CD4-positive, alpha-beta T cell treated with Interleukin-4 for 4 hours (primary cell): ENCODE measurements at places on chromosomes 2 and 18.
A peak's percentile ranks its signal among the peaks of the same experiment; 100 is the strongest.

GRCh38 chr2:236164201-236164924, 3.8 kb downstream of the GBX2 start:
- no peak for DNase-seq

- no peak for DNase-seq
Observed at GRCh38 chr2:76932550-76932949, 589.6 kb downstream of the LRRTM4 start.

- DNase-seq = no peak
Observed at GRCh38 chr2:221423210-221423804, 148.8 kb downstream of the EPHA4 start.

DNA sequence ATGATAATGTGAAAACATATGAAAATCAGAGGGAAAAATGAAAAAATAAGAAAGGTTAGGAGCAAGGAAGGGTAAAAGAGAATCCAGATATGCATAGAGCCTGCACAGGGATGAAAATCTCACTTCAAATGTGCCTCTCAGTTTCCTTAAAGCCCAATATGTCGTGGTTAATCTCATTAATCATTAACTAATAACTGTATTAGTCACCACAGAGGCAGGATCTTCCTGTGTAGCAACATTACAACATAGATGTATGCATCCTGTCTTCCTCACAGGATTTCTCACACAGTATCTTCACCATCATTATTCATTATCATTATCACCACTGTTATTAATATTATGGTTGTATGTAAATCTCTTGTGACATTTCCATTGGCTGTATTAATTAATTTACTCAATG, 361.2 kb upstream of the SOX11 start:
- no peak for DNase-seq

DNA sequence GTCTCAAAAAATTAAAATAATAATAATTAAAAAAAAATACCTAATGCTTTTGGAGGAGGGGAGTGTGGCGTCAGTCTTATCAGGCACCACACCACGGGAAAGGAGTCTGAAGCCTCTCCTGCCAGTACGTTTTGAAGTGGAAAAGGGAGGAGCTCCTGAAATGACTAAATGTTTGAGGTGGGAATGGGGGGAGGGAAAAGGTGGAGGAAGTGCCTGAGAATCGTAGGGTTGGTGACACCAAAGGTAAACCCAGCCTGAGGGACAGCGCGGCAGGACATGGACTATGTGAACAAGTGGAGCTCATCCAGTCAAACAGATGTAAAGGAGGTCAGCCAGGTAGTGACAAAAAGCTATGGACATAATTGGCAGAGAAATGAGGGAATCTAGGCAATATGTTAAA, 42.2 kb upstream of the EPHA4 start:
- no peak for DNase-seq

GRCh38 chr2:85675866-85676548, 8.0 kb upstream of the SFTPB start:
- DNase-seq = no peak

DNA sequence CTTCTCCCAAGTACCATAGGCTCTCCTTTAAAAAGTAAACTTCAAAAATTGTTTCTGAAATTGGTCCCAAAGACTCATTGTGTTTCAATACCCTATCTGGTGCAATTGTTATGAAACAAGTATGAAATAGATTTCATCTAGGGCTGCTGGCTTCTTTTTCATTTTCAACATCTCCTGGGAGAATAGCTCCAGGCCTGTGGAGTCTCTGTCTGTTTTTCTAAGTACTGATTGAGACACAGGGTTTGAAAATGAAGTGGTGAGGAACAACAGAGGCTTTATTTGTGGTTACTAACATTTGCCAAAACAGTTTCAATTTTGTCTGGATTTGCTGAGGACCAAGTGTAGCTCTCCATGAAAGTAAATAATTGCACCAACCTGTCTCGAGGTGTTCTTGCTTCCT, 315.9 kb upstream of the LRATD1 start:
- DNase-seq = no peak

DNA sequence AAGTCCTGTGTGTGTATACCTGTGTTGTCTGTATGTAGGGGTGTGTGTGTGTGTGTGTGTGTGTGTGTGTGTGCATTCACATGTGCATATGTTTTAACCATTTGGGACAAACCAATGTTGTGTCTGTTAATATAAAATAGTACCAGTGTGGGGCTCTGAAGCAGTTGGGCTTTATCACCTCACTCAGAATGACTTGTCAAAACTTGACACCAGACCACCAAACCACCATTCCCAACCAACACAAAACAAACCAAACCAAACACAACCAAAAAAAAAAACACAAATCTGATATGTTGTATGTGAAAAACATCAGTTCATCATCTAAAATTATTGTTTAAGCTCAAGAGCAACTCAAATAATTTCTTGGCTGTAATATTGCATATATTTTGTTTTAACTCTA, 42.1 kb downstream of the CALCRL start:
- no peak for DNase-seq

GRCh38 chr2:228771774-228772173, 499.3 kb downstream of the PID1 start:
- no peak for DNase-seq

- no peak for DNase-seq
Observed at GRCh38 chr18:7877609-7878008, 310.5 kb downstream of the PTPRM start.

DNA sequence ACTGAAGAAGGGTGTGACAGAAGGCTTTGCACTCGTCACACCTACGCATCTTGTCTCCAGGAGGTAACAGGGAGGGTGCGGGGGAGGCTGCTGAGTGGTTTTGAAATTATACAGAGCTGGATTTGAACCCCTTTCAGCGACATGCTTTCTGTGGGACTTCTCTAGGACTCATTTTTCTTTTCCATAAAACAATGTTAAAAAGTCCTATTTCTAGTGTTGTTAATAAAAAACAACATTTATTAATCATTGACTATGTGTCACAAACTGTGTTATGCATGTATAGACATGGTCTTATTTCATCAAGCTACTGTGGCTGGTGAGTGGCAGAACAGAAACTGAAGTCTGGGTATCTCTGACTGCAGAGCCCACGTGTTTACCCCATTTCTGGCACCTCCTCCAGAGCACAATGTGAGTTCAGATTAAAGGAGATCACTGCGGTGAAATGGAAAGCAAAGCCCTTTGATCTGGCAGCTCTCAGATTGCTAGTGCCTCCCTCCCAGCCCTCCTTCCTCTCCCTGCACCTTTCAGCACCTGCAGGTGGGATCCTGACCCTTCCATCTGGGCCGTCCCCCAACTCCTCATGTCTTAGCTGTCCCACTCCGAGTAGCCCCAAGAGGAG, 315.5 kb upstream of the MYT1L start:
- DNase-seq = peak; percentile 22

GRCh38 chr2:134154246-134154645, 99.6 kb upstream of the MGAT5 start:
- no peak for DNase-seq

DNA sequence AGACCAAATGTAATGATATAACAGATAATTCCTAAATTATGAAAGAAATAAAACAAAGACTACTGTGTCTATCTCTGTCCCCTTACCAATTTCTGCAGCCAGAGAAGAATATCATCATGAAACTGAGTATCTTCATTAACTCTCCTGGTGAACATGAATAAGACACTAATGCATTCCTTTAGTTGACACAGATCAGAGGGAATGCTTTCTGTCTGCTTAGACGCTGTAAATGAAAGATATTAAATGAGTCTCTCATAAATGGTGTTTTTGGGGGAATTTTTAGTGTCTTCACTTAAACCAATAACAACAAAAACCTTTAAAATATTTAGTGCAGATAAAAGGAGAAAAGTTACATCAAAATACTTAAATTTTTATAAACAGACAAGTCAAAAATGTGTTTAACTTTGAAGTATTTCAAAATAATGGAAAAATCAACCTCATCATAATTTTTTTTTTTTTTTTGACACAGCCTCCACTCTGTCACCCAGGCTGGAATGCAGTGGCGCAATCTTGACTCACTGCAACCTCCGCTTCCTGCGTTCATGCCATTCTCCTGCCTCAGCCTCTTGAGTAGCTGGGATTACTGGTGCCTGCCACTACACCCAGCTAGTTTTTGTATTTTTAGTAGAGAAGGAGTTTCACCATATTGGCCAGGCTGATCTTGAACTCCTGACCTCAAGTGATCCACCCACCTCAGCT, 16.0 kb downstream of the EPG5 start:
- no peak for DNase-seq

DNA sequence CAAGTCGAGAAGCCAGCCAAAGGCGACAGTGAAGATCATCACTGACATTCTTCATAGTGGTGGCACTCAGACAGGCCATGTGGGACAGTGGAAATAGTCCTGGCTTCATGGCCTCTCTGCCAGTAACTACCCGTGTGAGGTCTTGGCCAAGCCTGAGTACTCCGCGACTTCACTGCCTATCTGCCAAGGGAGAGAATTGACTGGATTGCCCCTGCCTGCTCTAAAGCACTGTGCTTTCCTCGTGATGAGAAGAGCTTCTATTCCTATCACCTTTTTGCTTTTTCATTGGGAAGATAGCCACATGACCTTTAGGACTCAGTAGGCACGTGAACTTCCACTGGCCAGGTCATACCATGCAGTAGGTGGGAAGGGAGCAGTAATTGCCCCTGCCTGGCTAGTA, 239.3 kb downstream of the HAUS1 start:
- DNase-seq = no peak

DNA sequence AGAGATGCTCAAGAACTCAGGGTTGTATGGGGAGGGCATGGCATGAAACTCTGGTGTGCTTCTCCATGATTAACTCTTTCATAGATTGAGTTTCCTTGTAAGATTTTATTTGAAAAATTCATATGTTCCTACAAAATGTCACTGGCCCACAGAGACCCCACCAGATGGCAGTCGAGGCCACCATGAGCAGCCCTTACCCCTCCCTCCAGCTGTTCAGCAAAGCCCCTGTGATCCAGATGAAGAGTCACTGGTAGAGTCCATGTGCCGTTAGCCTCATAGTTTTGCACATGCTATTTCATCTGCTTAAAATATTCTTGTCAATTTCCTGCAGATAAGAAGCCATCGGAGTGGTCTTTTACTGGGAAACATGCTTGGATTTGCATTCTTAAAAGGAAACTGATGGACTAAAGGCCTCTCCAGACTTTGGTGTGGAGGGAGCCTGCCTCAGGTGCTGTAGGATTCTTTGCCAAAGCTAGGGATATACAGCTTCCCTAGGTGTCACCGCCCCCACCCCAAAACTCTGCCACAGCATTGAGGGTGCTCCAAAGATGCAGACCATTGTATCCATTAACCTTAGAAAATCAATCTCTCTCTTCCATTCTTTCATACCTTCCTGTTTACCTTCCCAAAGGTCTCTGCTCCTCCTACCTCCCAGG, 18.8 kb downstream of the ZNF385B start:
- DNase-seq = no peak

DNA sequence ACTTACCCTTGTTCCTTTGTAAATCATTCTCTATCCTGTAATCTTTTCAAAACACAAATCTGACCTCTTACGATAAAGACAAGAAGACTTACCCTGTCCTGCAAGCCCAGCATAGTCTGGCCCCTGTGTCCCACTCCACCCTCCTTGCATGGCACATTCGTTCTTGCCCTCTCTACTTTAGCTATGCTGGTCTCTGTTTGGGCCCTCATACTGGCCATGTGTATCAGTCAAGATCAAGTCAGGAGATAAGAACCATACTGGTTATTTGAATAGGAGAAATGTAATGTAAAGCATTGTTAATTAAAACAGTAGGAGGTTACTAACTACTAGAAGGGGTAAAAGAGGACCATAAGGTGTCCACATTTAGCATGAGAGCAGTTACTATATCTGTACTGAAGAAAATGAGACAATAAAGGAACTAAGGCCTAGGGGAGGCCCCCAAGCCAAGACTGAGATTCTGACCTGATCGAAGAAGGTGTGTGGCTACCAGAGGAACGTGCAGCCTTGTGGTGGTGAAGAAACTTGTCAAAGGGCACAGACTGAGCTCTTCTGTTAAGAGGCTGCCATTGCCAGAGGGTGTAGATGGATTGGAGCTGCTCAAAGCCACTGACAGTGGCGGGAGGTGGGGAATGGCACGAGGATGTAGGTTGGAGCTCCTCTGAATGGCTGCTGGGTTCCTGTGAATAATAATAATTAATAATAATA, 80.8 kb downstream of the KCTD18 start:
- DNase-seq = no peak

GRCh38 chr2:100148883-100149282, 6.5 kb upstream of the AFF3 start:
- DNase-seq = no peak

GRCh38 chr2:42099438-42100173, 51.8 kb downstream of the PKDCC start:
- DNase-seq = no peak

GRCh38 chr18:46732201-46732600, 24.7 kb downstream of the ST8SIA5 start:
- DNase-seq = no peak

- DNase-seq = no peak
Observed at GRCh38 chr2:142585785-142586184, 291.7 kb upstream of the KYNU start.

DNA sequence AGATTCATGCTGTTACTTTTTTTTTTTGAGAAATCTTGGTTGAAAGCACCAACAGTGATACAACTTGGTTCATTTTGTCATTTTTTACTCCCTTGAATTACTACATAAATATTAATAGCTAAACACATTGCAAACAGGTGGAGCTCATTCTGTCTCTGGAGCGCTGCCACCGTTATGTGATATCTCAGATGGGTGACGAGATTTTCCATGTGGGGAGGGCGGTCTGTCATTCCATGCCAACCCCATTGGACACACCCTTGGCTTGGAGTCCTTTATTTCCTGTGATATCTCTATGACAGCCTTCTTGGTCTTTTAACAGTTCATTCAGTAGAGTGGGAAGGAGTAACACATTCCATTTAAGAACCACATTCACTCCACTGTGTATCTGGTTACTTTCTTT, 794.8 kb downstream of the SATB2 start:
- no peak for DNase-seq

DNA sequence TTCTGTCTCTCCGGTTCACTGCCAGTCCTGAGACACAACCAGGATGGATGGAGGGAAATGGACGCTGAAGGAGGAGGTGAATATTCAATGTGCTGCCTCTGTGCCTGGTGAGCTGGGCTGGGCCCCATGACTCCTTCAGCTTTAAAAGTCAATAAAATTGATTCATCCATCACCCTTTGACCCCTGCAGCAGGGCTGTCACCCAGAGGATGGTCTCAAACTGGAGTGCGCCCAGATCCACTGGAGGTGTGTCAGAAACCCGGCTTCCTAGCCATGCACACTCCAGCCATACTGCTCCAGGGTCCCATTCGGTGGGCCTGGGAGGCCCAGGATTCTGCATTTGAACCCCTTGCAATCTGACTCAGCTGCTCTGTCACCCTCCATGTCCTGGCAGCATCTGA, 94.1 kb upstream of the BOD1L2 start:
- no peak for DNase-seq

DNA sequence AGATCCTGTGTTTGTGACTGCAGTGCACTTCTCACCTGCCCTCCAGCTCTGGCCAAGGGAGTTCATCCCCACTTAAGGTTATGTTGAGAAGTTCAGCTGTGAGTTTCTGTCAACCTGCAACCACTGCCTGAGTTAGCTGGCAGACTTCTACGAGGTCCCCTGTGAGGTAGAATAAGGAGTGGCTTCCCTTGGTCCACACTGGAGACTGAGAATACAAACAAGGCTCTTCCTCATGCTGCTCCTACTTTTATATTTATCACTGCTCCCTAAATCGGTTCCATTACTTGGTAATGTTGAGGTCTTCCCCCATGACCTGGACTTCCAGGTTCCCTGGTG, 353.2 kb upstream of the CWC22 start:
- no peak for DNase-seq

GRCh38 chr2:144152817-144153271, 367.1 kb downstream of the ZEB2 start:
- DNase-seq = peak; percentile 5

- no peak for DNase-seq
Observed at GRCh38 chr2:233760043-233760442, at the start of gene UGT1A1. UGT1A1 (plus strand) TSS chr2:233760270; CDS start chr2:233760288, 18 bp downstream.
